ENCODE measurements at places on chromosomes 16 and 17. TPM values are rescaled to one million over a fixed set of nuclear protein-coding genes. Genes with fewer than 3 reads are reported as not detected.

Gene ERCC4
- total RNA-seq: 15.9 TPM

Gene CD300LG
- total RNA-seq: not detected

Gene CDH3
- total RNA-seq: 74.4 TPM

Gene NPIPB9
- 2.1 TPM for total RNA-seq

DNA sequence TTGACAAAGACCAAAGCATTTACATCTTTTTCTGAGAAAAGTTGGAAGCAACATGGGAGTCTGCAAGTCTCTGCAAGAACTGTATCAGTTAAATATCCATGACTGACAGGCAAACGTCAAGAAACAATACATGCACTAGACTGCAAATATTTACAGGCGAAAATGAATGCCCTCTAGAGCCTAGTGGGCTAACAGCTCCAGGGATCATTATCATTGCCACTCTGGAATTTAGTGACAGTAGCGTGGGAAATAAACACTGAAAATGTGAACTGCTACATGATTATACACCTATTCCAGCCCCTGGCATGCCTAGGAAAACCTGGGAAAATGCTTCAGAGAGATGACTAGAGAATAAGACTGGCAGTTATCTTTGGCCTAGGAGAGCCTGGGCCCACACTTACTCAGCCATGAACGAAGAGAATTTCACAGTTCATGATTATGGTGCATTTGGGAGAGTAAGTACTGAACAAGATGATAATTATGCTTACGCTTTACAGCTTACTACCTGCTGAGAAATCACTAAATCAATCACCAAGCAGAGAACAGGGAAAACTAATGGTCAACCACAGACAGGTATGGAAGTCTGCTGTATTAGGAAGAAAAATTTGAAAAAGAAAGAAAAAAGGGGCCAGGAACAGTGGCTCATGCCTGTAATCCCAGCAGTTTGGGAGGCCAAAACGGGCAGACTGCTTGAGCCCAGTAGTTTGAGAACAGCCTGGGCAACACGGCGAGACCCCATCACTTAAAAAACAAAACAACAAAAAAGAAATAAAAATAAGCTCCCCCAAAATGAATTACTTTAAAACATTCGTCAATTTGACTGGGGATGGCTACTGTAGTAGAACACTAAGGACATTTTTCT is 66.6 kb upstream of the CLEC18B start:
- no peak for DNase-seq

GRCh38 chr17:10888858-10889257 is 51.0 kb upstream of the PIRT start:
- no peak for DNase-seq

DNA sequence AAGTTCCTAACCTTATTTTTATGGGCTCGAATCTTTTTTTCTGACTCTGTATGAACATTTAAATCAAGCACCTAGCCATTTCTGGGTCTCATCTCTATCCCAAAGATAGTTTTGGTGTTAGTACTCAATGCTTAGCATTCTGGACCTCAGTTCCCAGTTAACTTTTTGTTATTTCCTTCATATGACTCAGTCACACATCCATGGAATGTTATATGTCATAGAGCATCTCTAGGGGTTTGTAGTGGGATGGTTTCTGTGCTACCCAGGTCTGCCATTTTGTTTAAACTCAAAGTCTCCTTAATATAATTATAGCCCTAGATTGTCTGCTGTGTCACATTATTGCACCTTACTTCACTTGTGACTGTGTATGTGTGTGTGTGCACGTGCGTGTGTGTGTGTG is 90.1 kb downstream of the EFCAB13 start:
- no peak for DNase-seq

- DNase-seq: no peak
Measured at GRCh38 chr17:70022175-70022574, 52.9 kb upstream of the KCNJ16 start.

DNA sequence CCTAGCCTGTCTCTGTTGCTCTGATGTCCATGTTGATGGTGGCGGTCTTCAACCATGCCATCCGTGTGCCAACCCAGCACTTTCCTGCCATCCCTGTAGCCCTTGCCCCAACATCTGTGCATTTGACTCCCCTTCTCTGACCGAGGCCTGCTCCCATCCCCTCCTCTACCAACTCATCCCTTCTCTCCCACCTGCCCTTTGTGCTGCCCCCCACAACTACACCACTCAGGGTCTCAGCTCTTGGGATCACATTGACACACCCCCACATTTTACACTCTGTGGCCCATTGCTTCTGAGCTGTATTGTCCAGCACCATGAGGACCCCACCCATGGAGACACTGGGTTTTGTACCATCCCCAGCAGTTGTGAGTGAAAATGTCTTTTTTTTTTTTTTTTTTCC is 11.6 kb downstream of the HS3ST3B1 start:
- DNase-seq: no peak

- peak; percentile 16 for DNase-seq
Measured at GRCh38 chr17:40598619-40599467, 33.6 kb upstream of the CCR7 start.

- no peak for DNase-seq
Measured at GRCh38 chr16:67571464-67571863, 9.1 kb downstream of the CTCF start.

GRCh38 chr16:11794996-11795886 is 1.8 kb downstream of the ZC3H7A start:
- no peak for DNase-seq

GRCh38 chr17:42411361-42411760 is 11.7 kb downstream of the CAVIN1 start:
- DNase-seq: no peak

- no peak for DNase-seq
Measured at GRCh38 chr17:39719563-39720355, 10.6 kb downstream of the MIEN1 start.

- no peak for DNase-seq
Measured at GRCh38 chr17:55580596-55581133, 69.4 kb upstream of the SMIM36 start.

DNA sequence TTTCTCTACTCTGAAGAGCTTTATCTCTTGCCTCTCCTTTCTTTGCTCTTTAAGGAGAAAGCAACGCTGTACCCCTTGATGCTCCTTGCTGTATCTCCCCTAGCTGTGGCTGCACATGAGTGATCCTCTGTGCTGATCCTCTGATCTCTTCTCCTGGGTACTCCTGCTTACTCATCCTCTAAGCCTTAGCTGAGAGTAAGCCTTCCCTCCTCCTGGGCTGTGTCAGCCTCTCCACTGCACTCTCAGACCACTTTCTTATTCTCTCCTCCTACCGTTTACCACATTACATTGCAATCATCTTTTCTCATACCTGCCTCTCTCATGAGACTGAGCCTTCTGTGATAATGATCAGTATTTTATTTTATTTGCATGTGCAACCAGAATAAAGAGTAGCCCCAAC is 25.1 kb downstream of the SOX9 start:
- no peak for DNase-seq

DNA sequence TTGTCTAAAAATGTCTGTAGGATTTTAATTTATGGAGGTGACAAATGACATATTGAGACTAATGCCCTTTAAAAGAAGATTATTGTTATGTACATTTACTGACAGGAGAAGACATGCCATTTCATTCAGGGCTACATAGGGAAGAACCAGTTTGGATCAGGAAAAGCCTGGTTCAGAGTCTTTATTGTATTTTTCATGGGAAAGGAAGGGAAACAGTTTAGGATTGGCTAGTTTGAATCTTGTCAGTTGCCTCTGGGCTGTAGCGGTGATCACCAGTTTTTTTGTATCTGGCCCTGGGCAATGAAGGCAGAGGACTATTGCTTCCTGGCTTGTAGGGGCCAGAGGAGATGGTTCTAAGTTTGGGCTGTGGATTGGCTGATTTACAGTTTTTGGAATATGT is 31.8 kb downstream of the NSRP1 start:
- DNase-seq: no peak

GRCh38 chr16:12951392-12951791 is 50.0 kb downstream of the SHISA9 start:
- no peak for DNase-seq

DNA sequence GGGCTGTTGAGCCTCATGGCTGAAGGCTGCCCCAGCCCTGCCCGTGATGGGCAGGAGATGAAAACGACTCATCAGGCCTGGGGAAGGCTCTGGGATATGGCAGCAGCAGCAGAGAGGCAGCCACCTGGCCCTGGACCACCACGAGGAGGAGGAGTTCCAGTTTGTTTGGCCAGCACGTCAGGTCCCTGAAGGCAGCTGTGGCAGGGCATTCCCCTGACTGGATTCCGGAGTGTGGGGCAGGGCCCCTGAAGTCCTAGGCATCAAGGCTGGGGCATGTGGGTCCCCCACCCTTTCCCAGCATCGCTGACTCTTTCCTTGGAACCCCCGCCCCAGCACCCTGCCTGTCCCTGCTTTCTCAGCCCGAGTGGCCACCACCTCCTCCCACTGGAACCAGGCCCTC is 197.4 kb downstream of the ZNF423 start:
- DNase-seq: no peak

GRCh38 chr17:7354262-7354843 is 603 bp upstream of the TMEM95 start:
- peak; percentile 91 for DNase-seq

DNA sequence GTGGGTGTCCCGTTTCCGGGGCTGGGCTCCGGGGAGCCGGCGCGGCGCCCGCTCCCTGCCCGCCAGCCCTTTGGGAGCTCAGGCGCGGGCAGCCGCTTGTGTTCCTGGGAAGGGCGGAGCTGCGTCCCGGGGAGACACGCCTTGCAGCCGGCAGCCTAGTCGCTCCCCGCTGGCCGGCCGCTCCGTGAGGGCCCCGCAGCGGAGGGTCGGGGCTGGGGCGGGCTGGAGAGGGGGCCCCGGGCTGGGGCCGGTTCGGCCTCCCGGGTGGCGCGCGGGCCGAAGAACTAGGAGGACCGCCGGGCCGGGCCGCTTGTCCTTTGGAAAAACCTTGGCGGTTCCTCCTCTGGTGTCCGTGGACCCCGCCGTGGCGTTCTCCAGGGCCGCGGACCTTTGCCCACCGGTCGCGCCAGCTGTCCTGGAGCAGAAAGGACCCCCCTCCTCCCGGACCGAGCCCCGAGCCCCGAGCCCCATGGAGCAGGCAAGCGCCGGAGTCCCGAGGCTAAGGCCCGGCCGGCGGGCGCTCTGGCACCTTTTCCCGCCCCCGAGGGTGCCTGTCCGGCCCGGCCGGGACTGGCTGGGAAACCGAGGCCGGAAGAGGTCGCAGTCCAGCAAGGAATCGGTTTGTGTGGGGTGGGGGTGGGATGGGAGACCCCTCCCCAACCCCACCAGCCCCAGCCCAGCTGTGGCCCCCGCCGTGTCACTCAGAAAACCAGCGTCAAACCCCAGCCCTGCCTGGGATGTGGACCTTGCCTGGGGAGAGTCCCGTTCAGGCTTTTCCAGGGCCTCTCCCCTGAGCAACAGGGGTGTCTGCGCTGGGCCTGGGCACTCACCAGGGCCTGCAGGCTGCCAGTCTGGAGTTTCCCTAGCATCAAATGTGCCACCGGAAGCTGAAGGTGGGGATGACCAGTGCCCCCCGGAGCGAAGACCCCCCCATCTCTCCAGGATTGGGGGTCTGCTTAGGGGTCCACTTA is 6.8 kb upstream of the TBC1D3B start:
- peak; percentile 63 for DNase-seq

- DNase-seq: no peak
Measured at GRCh38 chr16:21524068-21524751, 75.2 kb upstream of the METTL9 start.

DNA sequence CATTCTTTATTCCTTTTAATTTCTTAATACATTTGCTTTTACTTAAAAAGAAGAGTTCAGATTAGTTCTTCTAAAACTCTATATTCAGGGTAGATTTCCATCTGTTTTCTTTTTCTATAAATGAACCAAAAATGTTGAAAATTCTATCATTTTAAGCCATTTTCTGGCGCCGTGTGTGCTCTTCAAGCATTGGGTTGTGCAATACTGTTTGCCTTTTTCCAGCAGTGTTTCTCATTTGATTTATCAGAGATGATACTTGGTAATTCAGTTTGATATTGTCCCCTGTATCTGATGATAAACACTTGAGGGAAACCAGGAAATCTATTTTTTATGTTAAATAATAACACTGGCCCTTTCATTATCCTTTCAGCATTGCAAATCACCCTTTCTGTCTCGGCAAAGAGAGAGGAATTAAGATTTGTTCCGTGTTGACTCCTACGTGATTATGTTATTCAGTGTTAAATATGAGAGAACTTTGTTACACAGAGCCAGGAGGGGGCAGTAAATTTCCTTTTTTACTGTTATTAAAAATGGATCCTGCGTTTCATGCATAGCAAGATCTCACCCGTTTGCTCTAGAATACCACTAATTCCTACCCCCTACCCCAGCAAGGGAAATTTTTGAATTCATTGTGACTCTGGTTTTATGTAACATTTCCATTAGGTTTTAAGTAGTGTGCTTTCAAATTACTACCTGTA is 606.9 kb upstream of the RBFOX1 start:
- no peak for DNase-seq

- DNase-seq: no peak
Measured at GRCh38 chr17:82229698-82230608, 1.1 kb downstream of the SLC16A3 start.

DNA sequence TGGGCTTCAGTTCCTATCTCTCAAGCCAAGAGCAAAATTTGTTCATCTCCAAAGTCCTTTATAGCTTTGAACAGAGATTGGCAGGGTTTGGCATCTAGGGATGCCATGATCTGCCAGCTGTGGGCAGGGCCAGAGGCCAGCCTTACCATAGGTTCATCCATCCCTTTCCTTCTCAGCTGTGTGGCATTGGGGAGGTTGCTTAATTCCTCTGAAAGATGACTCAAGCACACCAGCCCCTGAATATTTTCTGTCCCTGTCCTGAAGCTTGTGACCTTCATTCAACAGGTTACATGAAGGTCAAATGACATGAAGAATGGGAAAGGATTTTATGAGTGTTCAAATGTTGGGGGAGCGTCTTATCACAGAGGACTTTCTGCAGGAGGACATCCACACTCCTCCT is 3.4 kb downstream of the MT1G start:
- DNase-seq: no peak

- peak; percentile 5 for DNase-seq
Measured at GRCh38 chr16:76182041-76182635, 95.1 kb upstream of the CNTNAP4 start.

- DNase-seq: peak; percentile 38
Measured at GRCh38 chr16:85420501-85421337, 192.4 kb upstream of the GSE1 start.

GRCh38 chr17:13874134-13874533 is 195.2 kb upstream of the COX10 start:
- DNase-seq: no peak

DNA sequence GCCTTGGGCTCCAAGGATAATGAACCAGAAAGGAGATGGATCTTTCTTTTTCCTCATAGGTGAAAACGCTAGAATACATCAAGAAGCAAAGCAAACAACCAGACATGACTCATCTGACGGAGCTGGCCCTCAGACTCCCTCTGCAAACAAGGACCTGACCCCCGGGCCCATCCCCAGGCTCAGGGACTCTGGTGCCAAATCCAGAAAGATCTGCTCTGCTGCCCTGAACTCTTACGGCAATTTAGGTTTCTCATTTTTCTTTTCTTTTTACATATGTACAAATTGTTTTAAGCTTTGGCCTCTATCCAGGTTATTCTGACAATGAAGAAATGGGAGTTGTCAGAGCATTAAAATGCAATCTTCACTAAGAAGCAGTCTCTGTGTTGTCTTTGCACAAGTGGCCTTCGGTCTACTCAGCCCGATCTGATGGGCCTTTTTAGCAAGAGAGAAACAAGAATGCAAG is 17.7 kb downstream of the KNOP1 start:
- DNase-seq: peak; percentile 60

GRCh38 chr17:58534901-58535421 is 20.5 kb upstream of the MTMR4 start:
- peak; percentile 86 for DNase-seq
